Suprapubic skin (tissue), 4 donors: ENCODE measurements at places on chromosomes 1 and 21. TPM values are rescaled to one million over a fixed set of nuclear protein-coding genes. Genes with fewer than 3 reads are reported as not detected.

SMIM1 gene
- 3.2 TPM for total RNA-seq

MEX3A gene
- 1.5 TPM for total RNA-seq

PRAMEF33 gene
- total RNA-seq: not detected

ZNF648 gene
- total RNA-seq: 0.89 TPM

ZBTB8A gene
- 2.3 TPM for total RNA-seq

HSD3B2 gene
- total RNA-seq: 0.72 TPM

DISP3 gene
- not detected for total RNA-seq

S100A3 gene
- not detected for total RNA-seq

SLC25A34 gene
- 1.3 TPM for total RNA-seq
